ENCODE measurements at places on chromosomes 16 and 17. TPM values are rescaled to one million over a fixed set of nuclear protein-coding genes. Genes with fewer than 3 reads are reported as not detected.

DNA sequence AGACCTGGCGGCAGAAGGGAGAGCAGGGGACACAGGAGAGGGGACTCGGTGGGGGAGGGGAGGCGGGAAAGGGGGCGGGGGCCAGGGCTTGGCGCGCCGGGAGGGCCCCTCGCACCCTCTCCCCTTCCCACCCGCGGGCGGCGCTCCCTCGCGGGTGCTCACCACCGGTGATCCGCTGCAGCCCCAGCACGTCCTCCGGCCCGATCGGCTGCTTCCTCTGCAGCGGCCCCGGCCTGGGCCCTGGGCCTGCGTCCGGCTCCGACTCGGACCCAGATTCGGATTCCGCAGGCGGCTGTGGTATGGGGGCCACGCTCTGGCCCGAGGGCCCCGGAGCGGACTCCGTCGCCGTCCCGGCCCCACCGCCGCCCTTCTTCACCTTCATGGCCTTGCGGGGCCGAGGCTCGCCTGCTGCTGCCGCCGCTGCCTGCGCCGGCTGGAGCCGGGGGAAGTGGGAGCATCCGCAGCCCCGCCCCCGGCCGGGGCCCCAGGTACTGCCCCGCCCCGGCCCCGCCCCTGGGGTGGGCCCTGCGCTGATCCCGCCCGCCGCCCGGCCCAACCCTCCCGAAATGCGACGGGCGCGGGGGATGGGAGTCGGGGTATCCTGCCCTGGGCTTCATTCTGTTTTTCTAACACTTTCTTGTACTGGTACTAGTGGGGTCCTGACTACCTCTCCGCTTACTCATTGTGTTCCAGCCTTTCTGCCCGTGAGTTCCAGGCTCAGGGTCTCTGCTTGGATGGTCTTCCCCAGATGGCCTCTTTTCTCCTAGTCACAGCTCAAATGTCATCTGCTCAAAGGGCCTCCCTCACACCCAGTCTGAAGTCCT is at the start of gene UNC119:
UNC119 (minus strand) TSS at position 449 of the 824 bp plus-strand sequence; CDS start at position 382, 67 bp downstream.
- DNase-seq, result peak; percentile 78

- DNase-seq, result no peak
Observed at GRCh38 chr16:14109077-14109775, 38.1 kb downstream of the MRTFB start.

GRCh38 chr16:2472885-2473445 is 1.9 kb downstream of the NTN3 start:
- DNase-seq, result no peak

Gene NUPR1
- 127 TPM for total RNA-seq

DNA sequence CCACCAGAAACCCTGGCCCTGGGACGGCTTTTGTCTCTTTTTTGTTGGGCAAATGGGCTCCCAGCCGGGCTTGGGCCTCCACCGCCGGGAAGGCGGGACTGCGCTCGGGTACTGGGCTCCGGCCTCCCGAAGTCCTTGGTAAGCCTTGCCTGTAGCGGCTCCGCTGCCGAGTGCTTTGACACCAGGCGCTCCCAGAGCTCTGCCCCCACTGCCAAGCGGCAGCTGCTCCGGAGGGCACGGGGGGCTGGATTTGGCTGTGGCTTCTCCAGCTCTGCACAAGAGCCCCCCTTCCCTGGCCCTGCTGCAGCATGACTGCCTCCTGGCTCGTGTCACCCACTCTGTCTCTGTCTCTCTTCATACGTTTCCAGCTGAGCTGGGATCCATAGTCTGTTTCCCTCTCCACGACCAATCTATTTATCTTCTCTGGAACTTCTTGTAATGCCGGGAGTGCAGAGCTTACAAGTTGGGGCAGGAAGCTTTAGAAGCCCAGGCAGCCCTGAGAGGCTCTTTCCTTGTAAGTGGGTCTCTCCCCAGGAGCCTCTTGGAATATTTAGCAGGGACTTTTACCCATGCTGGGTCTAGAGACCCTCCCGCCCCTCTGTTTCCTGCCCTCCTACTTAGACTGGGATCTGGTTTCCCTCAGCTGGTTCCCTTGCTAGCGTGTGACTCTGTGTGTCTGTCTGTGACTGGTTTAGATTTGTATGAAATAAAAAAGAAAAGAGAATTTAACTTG is 246.9 kb upstream of the GSE1 start:
- DNase-seq, result no peak

- no peak for DNase-seq
Observed at GRCh38 chr17:12902046-12902445, 112.7 kb downstream of the ARHGAP44 start.

DNA sequence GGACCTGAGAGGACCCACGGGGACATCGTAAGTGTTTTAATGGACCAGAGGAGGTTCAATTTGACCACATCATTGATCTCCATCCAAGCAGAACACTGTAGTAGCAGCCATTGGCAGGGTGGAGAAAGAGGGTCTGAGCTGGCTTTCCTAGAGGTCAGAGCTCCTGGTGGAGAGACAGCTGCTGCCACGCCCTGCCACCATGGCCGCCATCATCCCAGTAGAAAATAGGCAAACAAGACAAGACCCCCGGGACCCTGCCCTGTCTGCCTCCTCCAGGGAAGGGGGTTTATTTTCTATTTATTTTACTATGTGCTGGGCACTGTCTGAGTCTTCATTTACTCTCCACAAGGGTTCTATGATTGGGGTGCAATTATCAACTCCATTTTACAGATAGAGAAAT is 11.4 kb upstream of the ITGA3 start:
- DNase-seq, result no peak

- DNase-seq, result no peak
Observed at GRCh38 chr17:80738020-80738808, 193.6 kb downstream of the RPTOR start.

DNA sequence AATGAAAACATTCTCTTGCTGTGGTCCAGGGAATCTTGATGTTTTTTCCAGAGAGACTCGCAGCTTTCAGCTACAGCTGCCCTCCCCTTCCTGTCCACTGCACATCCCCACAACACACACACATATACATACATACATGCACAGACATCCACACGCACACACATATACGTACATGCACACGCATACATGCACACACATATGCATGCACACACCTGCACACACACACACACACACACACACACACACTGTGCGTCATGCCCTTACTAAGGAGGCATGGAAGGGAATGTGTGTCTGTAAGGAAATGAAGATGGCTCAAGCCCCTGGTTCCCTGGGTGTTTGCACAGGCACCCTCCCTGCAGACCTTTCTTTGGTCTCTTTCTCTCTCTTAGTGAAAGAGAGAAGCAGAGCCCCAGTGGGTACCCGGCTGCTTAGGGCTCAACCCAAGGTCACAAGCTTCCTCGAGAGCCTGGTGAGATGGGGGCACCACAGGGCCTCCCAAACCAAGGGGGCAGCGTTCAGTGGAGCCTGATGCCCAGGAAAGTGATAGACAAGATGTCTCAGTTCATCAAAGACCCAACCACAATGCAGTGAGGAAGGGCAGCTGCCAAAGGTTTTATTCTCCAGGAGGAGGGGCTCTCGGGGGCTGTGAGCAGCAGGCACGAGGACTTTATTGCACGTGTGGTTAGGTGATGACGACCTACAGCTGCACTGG is 33.3 kb downstream of the TNFRSF13B start:
- peak; percentile 19 for DNase-seq

DNA sequence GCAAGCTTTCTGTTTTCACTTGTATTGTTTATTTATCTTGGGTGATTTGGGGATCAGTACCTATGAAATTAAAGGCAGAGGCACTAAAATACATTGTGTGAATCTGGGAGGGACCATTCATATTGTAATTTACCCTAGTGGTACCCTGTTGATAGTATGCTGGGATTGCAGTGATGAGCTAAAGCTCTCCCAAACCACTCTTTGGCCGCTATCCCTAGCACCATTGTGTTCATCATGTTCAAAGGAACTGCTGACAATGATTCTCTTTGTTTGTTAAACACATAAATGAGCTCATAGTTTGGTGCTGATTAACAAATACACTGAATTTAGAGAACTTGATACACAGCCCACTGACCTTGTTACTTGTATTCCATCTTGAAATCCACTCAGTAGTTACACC is 1469.8 kb downstream of the CDH11 start:
- no peak for DNase-seq

DNA sequence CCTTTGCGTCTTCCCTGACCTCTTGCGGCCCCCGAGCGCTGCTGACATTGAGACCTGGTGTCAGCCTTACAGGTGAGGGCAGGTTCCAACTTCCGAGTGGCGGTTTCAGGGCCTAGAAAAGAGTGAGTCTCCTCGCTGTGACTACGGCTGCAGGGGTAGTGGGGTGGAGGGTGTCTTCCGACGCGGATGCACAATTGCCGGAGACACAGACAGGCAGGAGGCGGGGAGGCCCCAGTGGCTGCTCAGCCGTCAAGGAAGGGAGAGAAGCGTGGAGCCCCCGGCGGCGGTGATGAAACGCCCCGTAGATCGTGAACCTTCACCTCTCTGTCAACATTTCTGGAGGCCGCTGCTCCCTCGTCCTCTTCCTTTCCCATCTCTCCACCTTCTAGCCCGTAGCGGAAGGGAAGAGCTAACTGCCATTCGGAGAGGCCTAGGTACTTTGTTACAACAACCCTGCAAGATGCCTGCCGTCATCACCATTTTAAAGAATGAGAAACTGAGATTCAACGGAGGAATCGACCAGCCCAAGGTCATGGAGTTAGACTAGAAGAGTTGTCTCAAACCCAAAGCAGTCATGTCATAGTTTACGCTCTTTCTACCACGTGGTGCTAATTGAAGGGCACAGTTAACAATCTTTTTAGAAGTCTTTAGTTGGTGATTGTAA is 485 bp downstream of the DNAJA3 start:
- DNase-seq, result no peak

- DNase-seq, result no peak
Observed at GRCh38 chr16:89300311-89300975, 82.9 kb downstream of the ZNF778 start.

GRCh38 chr16:74200921-74201320 is 95.7 kb upstream of the PSMD7 start:
- DNase-seq, result no peak

Gene CES5A
- total RNA-seq, result 0.39 TPM

GRCh38 chr17:68640242-68640989 is 39.2 kb upstream of the FAM20A start:
- no peak for DNase-seq

Gene TEKT5
- total RNA-seq, result 8.0 TPM

Gene ST6GALNAC2
- total RNA-seq, result 28.7 TPM

Gene UBTF
- 108 TPM for total RNA-seq

DNA sequence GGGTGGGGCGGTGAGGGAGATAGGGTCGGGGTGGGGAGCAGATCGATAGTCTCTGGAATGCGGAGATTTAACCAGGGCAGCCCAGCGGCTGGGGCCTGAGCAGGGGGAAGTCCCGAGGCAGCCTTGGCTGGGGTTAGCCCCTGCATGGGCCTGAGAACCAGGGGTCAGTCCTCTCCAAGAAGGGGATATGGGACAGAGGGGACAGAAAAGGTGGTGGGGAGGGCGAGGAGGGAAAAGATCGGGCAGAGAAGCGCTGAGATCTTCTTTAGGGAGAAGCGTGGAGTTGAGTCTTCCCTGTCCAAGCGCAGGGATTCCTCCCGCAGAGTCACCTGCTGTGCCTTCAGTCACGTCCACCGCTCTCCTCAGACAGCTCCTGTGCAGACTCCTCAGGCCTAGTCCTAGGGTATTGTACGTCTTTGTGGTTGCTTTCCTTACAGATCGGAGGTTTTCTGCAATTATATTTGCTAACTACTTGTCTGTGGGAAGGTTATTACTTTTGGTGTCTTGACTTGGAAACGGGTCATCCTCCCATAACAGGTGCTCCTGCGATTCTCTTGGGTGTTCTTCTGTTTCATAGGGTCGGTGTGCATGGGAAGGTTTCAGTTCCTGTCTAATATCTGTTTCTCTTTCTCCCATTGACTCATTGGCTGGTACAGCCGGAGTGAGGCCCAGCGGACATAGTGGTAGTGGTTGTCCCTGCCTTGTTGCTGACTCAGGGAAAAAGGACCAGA is 952 bp downstream of the CD300A start:
- DNase-seq, result no peak

DNA sequence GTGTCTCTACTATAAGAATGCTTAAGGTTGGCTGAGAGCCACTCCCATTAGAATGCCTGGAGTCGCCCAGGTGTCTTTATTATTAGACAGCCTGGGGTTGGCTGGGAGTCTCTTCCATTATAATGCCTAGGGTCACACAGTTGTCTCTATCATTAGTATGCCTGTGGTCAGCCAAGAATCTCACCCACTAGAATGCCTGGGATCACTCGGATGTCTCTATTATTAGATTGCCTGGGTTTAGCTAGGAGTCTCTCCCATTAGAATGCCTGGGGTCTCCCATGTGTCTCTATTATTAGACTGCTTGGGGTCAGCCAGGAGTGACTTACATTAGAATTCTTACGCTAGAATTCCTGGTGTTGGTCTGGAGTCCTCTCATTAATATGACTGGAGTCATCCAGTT is 2255.3 kb downstream of the TP53TG3F start:
- DNase-seq, result no peak

Gene PRAC1
- total RNA-seq, result not detected

DNA sequence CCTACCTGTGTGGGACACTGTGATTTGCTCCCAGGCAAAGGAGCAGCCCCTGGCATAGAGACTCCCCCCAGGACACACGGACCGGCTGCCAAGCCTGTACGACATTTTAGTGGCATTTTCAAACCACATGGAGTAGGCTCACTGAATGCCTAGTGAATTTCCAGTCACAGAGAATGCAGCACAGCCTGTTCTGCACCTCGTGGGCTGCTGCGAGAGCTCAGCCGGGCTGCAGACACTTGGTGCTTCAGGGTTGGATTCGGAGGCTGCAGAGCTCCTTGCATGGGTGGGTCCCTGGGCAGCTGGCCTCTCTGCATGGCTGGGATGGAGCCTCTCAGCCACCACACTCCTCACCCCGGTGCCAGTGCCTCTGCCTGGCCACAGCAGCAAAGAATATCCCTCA is 51.2 kb upstream of the HNF1B start:
- DNase-seq, result no peak

DNA sequence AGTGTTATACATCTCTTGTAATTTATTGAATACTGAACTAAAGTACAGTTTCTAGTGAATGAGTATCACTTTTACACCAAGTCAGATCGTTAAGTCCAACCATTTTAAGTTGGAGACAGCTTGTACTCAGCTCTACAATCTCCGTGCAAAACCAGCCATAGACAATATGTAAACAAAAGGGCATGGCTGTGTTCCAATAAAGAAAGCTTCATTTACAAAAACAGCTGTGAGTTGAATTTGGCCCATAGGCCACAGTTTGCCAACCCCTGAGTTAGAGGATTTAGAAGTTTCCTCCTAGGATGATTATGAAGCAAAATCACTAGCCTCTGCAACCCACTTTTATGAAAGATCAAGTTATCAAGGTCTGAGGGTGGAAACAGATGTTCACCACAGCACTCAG is 105.7 kb upstream of the RCVRN start:
- DNase-seq, result no peak

Gene TGFB1I1
- 97.0 TPM for total RNA-seq

Gene CCL2
- total RNA-seq, result 31.7 TPM

DNA sequence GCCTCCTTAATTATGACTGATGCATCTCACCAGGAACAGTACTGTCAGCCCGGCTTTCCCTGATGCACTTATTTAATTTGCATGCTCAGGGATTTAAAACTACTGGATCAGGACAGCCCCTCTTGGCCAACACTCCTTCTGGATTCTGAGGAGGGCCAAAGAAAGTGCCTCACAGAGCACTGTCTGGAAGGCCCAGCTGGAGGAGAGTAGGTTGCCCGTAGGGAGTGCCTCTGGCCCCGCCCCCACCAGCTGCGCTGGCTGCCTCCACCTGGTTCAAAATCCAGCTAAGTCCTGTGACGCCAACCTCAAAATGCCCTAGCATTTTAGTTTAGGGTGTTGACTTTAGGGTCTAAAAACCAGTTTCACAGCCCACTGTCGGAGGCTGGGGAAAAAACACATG is 49.4 kb upstream of the SREBF1 start:
- no peak for DNase-seq
